ENCODE measurements at places on chromosomes 1 and 21.

GRCh38 chr21:40255518-40256444 is 388.5 kb downstream of the PCP4 start:
- DNase-seq = no peak

DNA sequence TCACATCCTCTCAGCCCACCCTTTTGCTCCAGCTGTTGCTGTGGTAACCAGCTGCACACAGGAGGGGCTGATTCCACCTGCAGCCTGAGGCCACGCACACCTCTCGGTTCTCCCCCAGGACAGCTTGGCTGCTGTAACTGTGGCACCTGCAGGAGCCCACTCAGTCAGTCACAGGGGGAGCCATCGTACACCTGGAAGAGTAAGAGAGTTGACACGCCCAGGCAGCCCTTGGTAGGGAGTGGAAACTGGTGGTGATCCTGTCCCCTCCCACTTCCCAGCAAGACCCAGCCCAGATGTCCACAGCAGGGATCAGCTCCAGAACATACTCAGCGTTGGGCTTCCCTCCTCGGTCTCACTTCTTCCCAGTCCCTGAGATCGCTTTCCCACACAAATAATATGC is 32.2 kb upstream of the BACE2 start:
- DNase-seq = no peak

- DNase-seq = no peak
Measured at GRCh38 chr1:187010571-187011309, 182.0 kb downstream of the PLA2G4A start.

GRCh38 chr1:1470626-1471388 is 758 bp upstream of the ATAD3B start:
- DNase-seq = no peak

DNA sequence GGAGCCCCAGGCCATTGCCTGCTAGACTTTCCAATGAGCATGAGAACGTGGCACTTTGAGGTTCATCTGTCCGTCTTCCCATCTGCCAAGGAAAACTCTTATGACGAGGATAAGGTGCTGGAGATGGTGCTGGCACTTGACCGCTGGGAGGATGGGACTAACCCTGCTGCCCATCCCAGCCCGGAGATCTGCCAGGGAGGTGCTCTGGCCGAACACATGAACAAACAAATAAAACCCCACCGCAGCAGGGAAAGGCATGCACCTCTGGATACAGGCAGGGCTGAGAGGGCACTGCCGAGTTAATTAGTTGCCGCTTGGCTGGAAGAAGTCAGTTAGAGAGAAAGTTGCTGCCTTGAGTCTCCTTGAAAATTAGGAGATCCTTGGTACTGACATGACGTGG is 308.4 kb downstream of the AJAP1 start:
- DNase-seq = no peak

DNA sequence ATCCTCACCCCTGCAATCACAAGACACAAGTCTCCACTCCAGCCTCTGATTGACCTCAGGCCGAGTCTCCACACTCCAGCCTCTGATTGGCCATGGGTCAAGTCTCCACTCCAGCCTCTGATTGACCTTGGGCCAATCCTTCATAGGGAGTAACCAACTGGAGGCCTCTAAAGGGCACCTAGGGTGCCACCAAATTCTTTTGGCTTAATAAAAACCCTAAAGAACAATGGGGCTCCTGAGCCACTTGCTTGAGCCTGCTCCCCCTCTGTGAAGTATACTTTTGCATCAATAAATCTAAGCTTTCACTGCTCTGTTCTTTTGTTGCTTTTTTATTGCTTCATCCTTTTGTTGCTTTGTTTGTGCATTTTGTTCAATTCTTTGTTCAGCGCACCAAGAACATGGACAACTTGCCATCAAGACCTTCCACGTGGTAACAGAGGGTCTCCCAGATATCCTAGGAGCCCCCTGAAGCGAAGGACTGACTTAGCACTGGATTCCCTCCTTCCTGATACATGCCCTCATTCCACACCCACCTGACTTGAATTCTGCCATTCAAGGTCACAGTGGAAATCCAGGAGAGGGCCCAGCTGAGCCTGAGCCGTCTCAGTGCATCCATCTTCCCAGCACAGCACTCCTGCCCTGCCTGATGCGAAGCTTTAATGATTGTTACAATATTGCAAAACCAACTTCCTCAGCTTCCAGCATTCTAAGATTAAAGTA is 152.9 kb downstream of the NPHP4 start:
- no peak for DNase-seq

DNA sequence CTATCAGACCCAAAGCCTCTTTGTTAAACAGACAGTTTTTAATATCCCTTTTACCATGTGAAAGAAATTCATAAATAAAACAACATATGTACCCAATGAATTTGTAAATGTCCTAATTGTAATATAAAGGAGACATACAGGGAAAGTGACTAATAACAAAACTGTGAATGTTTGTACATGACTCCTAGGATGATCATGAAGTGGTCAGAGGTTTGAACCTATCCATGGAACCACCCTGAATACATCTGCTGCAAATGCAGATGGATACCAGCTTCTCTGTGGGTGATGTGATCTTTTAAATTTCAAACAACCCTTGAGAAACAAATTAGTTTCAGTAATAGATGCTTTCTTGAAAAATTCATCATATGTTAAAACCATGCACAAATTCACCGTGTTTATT is 16.7 kb upstream of the ACBD3 start:
- no peak for DNase-seq

- no peak for DNase-seq
Measured at GRCh38 chr1:94303005-94303404, 65.6 kb upstream of the ARHGAP29 start.

DNA sequence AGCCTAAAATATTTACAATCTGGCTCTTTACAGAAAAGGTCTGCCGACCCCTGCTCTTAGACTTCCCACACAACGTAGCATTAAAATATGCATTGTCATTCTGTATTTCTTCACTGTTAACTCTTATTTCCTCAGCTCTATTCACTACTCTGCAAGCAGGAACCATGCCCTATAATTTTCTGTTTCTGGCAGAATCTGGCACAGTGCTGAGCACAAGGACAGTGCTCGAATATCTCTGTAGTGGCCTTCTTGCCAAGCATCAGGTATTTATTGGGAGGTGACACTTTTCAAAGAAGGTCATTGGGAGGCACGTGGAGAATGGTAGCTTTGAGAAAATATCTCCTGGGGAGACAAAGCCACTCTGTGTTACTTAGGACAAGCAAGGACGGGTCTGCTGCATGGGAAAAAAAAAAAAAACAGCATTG is 77.9 kb downstream of the PSMG1 start:
- DNase-seq = no peak

GRCh38 chr1:117630423-117630998 is 24.7 kb downstream of the TENT5C start:
- no peak for DNase-seq
